ENCODE measurements at places on chromosomes 6 and 20.

GRCh38 chr6:11094411-11094851 is 797 bp downstream of the SMIM13 start:
- DNase-seq = peak; percentile 65

- no peak for DNase-seq
These were observed 23.0 kb upstream of the RBPJL start for GRCh38 chr20:45283551-45284057.

DNA sequence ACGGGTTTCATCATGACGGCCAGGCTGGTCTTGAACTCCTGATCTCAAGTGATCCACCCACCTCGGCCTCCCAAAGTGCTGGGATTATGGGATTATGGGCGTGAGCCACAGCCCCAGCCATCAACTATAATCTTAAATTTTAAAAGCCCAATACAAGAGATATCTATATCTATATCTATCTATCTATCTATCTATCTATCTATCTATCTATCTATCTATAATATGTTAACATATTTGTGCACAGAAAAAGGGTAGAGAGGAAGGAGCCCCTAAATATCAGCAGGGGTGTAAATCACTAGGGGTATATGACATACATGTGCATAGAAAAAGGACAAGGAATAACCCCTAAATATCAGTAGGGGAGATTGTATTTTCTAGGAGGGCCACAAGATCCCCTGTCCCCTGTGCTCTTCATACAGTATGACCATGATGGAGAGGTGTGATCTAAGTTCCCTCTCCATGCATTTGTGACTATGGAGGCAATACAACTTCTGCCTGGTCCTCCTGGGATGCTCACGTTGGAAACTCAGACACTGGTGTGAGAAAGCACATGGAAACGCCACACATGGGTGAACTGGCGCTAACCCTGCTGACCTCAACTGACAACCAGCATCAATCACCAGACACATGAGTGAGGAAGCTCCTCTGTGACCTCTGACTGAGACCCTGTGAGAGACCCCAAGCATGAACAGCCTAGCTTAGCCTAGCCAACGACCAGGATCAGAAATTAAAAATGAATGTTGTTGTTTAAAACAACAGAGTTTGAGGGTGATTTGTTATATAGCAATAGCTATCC is 1.2 kb upstream of the SPATS1 start:
- DNase-seq = peak; percentile 16

GRCh38 chr20:47319517-47320252 is 36.8 kb downstream of the ZMYND8 start:
- DNase-seq = no peak

DNA sequence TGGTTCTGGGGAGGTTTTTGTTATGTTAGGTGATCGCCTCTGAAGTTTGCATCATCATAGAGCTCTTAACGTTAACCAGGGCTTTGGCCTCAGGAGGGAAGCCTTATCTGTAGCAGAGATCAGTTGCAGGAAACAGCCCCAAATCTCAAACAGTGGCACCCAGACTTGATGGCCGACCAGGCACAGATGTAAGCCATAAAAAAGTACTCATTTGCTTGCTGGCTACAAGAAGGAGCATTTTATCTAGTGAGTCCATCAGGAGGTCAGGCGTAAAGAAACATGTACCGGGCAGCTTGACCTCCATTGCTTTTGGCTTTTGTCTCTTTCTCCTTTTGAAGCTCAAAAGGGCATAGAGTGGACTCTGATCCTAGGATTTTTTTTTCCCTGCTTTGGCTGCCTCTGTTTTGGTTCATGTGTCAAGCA is 122.3 kb downstream of the CCDC170 start:
- peak; percentile 3 for DNase-seq

- no peak for DNase-seq
These were observed 113.0 kb downstream of the GMDS start for GRCh38 chr6:2132416-2132815.

GRCh38 chr20:19937218-19937617 is 79.9 kb upstream of the NAA20 start:
- DNase-seq = no peak

DNA sequence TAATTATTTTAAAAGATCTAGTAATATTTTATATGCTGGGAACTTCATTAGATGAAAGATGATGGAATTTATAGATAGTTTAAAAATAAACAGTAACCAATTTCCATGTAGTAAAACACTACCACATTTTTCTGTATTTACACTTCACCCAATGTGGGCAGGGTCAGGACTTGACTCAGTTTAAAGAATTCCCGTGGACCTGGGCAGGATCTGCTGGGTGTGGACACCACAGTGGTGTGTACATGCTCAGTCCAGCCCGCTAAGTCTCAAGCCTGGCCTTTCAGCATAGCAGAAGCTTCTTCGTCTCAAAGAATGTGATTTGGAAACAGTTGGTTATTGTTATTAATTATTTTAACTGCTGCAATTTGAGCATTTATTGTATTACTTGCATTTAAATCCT is 364.2 kb downstream of the SYNE1 start:
- DNase-seq = no peak

- DNase-seq = no peak
These were observed 581.5 kb downstream of the MMUT start for GRCh38 chr6:48881551-48881950.

DNA sequence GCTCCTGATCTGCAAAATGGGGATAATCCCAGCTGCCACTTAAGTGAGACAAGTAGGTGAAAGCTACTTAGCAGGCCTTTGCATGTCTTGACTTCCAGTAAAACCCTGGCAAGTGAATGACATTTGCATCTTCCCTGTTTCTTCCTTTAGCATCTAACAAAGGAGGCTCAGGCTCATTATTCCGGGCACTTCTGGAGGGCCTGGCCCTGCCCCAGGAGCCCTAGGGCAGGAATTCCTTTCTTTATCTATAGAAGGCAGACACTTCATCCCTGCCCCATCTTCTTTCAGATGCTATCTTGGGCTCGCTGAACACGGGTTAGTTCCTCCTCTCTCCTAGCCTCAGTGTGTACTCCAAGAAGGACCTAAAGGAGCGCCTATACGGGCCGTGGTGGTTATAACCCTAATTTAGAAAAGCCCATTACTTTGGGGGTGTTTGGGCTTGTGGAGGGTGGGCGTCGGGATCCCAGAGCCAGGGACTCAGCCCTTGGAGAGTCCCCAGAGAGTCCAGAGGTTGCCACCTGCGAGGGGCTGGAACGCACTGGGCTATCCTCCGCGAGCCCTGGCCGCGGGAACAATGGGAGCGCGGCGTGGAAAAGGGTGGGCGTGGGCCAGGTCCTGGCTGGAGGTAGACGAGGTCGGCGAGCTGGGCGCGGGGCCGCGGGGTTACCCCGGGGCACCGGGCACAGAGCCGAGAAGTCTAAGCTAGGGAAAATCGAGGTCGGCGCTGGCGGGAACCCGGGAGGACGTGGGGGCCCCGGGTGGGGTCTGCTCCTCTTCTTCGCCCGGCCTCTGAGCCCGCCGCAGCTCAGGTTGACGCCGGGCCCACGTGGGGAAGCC is 62.8 kb upstream of the EPB41L1 start:
- DNase-seq = no peak

- DNase-seq = peak; percentile 64
These were observed 72.9 kb upstream of the MYL9 start for GRCh38 chr20:36468149-36469000.

- no peak for DNase-seq
These were observed 124.1 kb upstream of the NEDD9 start for GRCh38 chr6:11356404-11357155.
